Esophagus muscularis mucosa (tissue), 4 donors: ENCODE measurements at places on chromosomes 11 and 22. TPM values are rescaled to one million over a fixed set of nuclear protein-coding genes. Genes with fewer than 3 reads are reported as not detected.

The CCDC73 gene
- not detected for total RNA-seq

- no peak for DNase-seq
Observed at GRCh38 chr11:71580057-71581003, 2.3 kb downstream of the KRTAP5-11 start.

- no peak for DNase-seq
Observed at GRCh38 chr11:99683933-99684332, 663.2 kb downstream of the CNTN5 start.

DNA sequence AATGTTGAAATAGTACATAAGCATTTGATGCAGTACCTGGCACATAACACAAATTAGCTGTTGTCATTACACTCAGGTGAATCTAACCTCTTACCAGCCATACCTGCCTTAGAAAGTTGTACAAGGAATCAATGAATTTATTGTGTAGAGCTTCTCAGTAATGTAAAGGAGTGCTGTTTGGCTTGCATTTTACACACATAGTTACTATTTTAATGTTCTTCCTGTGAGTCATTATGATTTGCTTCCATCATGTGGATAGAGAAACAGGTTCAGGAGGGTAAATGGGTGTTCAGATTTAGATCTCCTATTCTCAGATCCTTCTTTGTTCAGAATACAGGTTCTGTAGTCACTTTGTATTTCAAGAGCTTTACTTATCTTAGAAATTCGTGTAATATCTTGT lies 27.6 kb upstream of the RCE1 start:
- DNase-seq: no peak

- DNase-seq: no peak
Observed at GRCh38 chr11:67317888-67318555, 14.7 kb downstream of the SSH3 start.

DNA sequence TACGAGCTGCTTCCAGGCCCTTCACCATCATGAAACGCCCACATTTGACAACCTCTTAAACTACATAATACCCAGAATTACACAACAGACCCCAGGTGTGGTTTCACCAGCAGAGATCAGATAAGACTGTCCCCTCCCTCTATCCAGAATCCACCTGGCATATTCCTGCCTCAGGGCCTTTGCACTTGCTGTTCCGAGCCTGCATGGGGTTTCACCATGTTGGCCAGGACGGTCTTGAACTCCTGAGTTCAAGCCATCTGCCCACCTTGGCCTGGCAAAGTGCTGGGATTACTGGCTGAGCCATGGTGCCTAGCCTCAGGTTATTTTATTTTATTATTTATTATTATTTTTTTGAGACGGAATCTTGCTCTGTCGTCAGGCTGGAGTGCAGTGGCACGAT lies 73.4 kb downstream of the FBXO7 start:
- DNase-seq: no peak

The USH1C gene
- not detected for total RNA-seq

The RASL10A gene
- total RNA-seq: 0.84 TPM
